Left cardiac atrium (tissue), 4 donors: ENCODE measurements at places on chromosomes 6 and 20. TPM values are rescaled to one million over a fixed set of nuclear protein-coding genes. Genes with fewer than 3 reads are reported as not detected.

DNA sequence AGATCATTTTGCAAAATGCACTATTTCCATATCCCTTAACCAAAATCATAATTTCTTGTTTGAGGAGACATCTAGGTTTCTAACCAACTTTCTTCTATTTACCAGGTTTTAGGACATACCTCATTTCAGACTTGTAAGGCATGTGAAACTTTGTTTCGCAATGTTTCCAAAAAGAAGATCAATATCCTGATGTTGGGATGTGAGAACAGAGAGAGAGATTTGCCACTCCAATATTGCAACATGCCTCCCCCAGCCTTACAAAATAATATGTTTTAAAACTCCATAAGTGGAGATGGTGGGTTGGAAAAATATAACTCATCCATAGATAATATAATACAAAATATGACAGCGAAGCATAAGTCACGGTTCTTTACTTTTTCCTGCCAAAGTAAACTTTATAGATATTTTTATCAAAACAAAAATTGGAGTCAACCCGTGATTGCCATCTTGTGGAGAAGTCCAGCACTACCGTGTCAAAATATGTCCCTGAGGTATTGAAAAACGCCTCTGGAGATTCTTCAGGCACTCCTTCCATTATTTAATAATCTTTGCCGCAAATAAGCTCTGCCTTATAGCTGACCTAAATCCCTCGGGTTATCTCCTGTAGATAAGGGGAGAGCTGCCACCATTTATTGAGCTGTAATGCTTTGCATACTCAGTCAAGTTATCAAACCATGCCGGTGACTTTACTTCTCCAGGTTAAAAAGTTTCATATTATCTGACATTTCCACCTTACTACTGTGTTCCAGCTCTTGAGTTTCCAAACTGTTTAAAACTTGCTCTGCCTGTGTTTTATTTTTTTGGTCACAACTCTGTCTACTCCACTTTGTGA lies 534.2 kb downstream of the HACE1 start:
- DNase-seq: no peak

- no peak for DNase-seq
Observed at GRCh38 chr6:100595456-100595855, 130.7 kb upstream of the SIM1 start.

DNA sequence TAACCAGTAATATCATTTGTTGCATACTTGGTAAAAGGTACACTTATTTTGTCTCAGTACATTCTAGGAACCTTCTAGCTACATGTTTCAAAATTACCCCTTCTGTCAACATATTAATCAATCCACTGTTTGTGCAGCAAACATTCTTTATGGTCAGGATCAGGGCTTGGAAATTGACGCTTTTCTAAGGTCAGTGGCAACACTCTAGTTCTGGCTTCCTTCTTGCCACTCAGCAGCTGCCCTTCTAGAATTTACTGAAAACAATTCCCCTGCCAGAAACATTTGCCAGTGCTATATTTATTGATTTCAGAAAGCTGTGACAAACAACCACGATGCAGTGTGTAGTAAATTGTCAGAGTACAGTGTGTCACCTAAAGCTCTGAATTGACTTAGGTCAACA lies 84.7 kb upstream of the FBXL4 start:
- no peak for DNase-seq

The HLA-DRB1 gene
- 90.4 TPM for total RNA-seq

DNA sequence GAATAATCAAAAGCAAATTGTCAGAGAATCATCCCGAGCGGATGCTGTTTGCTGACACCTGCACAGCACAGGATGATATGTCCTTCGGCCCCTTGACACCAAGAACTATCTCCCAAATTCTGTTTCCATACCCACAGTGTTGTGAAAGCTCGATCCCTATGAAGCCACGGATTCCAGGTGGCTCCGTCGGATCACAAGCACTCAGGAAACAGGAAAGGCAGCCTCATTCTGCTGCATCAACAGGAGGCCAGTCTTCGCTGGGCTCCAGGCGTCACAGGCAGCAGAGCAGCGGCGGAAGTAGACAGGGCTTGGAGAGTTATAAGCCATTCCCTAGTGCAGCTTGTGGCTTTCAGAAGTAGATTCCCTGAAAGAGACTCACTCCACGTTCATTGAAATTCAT lies 342.3 kb downstream of the C6orf118 start:
- DNase-seq: no peak

The TP53TG5 gene
- 2.0 TPM for total RNA-seq
